ENCODE measurements at places on chromosomes 16 and 17.
A peak's percentile ranks its signal among the peaks of the same experiment; 100 is the strongest.

GRCh38 chr17:381516-381915 is 28.9 kb upstream of the RPH3AL start:
- no peak for DNase-seq

- DNase-seq = no peak
Measured at GRCh38 chr16:75308011-75308410, 56.6 kb upstream of the BCAR1 start.

- DNase-seq = peak; percentile 91
Measured at GRCh38 chr16:535446-536405, 8.2 kb downstream of the CAPN15 start.

GRCh38 chr16:88686062-88686438 is 257 bp downstream of the SNAI3 start:
- no peak for DNase-seq

GRCh38 chr16:54798267-54798666 is 132.4 kb upstream of the IRX5 start:
- no peak for DNase-seq

GRCh38 chr17:77535892-77536291 is 395.1 kb downstream of the SEC14L1 start:
- no peak for DNase-seq

DNA sequence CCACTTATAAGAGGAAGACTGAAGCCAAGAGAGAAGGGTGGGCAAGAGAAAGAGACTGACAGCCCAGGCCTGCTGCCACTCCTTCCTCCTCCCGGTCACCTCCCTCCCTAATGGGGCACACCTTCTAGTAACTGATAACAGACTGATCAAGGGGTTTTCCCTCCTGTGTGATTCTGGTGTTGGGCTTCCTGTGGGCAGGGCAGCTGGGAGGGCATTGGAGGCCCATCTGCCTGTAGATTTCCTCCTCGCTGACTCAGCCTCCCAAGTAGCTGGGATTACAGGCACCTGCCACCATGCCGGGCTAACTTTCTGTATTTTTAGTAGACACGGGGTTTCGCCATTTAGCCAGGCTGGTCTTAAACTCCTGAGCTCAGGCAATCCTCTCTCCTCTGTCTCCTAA is 16.2 kb downstream of the CA4 start:
- no peak for DNase-seq

GRCh38 chr17:19244781-19245180 is 7.6 kb downstream of the EPN2 start:
- DNase-seq = no peak

GRCh38 chr17:44024271-44024663 is 9.5 kb upstream of the TMEM101 start:
- no peak for DNase-seq

- DNase-seq = no peak
Measured at GRCh38 chr17:81513372-81513752, 763 bp upstream of the ACTG1 start.

GRCh38 chr17:58344791-58345157 is 7.2 kb downstream of the SUPT4H1 start:
- no peak for DNase-seq

DNA sequence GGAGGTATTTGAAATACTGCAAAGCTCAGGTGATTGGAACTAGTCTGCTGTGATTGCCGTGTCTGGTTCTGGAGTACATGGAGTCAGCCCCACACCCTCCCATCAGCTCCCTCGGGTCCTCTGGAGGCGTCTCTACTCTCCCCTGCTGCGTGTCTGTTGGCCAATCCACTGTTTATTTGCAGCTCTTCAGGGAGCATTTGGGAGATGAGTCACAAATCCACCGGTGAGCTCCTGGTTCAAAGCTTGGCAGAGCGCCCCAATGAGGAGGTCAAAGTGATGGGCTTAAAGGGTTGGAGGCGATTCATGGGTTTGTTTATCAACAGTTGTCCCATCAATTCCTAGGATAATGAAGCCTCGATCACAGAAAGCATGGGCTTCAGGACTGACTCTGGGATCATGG is 14.6 kb downstream of the CALB2 start:
- DNase-seq = no peak

GRCh38 chr17:77914385-77915254 is 43.9 kb upstream of the TNRC6C start:
- no peak for DNase-seq

DNA sequence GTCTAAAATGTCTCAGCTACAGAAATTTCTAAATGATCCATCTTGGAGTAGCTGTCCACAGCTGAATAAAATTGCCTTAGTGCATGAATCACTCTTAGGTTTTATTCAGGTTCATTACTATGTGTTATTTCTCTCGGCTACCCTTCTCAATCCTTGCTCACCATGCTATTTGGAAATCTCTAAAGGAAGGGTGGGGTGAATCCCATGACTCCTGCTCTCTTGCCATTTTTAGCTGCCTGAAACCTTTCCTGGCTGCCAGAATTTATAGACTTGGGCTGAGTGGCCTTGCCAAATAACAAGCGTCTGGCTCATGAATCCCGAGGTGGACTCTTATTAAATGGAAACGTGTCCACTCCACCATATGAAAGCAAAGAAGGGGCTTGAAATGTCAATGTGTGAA is 936.1 kb upstream of the SOX9 start:
- DNase-seq = no peak

DNA sequence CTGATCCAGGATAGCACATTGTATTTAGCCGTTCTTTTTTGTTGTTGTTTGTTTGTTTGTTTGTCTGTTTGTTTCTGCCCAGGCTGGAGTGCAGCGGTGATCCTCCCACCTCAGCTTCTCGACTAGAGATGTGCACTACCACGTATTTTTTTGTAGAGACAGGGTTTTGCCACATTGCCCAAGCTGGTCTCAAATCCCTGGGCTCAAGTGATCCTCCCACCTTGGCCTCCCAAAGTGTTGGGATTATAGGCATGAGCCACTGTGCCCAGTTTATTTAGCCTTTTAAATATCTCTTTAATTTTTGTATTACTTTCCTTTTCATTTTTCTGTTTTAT is 9.2 kb upstream of the NLRC5 start:
- DNase-seq = no peak

DNA sequence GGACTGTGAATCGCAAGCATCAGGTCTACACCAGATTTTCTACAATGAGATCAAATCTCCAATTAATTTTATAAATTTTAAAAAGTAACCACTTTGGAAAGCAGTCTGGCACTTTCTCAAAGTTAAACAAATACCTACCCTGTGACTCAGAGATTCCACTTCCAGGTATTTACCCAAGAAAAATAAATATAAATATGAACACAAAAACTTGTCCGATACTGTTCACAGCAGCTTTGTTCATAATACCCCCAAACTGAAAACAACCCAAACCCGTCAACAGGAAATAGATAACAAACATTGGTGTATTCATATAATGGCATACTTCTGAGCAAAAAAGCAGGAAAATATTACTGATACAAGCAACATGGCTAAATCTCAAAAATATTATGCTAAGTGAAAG is 12.1 kb downstream of the ZDHHC7 start:
- no peak for DNase-seq

GRCh38 chr17:35212668-35213067 is 18.5 kb upstream of the SLC35G3 start:
- no peak for DNase-seq

GRCh38 chr17:57531078-57531477 is 214.0 kb downstream of the CCDC182 start:
- DNase-seq = no peak

DNA sequence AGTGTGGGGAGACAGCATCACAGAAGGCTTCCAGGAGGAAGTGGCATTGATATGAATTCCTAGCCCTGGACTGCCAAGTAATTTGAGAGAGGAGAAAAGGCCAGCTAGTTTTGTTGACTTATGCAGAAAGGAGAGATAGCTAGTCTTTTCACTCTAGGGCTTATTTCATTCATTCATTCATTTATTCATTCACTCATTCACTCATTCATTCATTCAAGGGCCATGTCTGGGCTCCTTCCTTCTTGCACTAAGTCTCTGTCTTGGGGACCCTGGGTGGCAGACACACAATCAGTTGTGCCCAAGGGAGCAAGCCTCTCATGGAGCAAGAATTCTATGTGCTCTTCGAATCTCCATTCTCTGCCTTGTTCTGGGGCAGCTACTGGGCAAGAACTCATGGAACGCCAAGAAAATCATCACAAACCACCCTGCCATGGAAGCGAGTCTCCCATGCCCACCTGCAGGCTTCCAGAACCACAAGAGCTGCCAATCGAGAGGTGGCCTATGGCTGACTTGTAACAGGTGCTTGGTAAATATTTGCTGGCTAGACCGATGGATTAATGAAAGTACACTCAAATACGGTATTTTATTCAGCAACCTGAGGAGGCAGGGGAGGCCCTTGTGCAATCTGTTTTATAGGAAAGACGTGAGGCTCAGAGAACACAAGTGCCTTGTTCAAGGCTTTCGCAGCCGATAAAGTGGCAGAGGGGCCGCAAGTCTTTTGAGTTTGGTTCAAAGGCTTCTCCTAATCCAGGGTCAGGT is 223.6 kb downstream of the XYLT1 start:
- no peak for DNase-seq

- no peak for DNase-seq
Measured at GRCh38 chr17:42853004-42853403, 2.0 kb downstream of the AOC3 start.

DNA sequence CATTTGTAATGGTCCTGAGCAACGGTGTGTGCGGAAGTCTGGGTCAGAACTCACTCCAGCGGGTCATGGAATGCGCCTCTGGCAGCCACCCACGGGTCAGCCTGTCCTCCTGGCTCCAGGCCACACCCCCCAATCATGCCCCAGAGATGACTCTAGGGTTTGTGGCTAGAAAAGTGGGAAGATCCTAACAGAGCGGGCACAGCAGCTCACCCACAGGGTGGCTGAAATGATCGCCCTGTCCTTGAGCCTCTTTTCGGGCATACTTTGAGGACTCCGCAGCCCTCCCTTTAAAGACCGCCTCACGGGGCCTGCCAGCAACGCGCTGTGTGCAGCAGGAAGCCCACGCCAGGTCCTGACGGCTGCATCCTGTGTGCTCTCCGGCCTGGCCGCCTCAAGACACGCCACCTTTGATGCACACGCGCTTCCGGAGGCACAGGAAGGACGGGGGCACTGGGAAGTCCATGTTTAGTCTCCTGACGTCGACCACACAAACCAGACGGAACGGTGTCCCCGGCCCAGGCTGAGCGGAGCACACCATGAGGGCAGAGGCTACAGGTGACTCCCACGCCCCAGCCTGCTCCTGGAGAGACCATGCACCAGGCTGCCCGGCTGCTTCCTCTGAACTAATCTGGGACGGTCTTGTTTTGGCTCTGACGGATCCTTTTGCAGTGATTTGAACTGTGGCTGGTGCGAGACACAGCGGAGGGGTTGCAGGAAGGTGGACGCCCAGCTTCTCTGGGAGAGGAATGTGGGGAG is 92.9 kb downstream of the TBC1D16 start:
- DNase-seq = no peak

- no peak for DNase-seq
Measured at GRCh38 chr17:80664217-80664790, 119.7 kb downstream of the RPTOR start.

DNA sequence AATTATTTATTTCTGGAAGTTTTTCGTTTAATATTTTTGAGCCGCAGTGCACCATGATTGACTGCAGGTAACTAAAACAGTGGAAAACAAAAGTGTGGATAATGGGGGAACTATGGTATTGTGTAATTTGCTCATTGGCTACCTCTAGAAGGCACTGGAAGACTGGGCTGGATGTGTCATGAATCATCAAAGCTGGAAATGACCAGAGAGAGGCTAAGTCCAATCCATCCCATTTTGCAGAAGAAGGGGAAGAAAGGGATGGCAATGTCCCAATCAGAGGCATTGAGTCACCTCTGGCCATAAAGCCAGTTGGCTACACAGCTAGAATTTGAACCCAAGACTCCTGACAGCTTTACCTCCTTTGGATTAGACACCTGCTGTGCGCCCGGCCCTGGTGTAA is 29.3 kb downstream of the GLP2R start:
- DNase-seq = no peak

DNA sequence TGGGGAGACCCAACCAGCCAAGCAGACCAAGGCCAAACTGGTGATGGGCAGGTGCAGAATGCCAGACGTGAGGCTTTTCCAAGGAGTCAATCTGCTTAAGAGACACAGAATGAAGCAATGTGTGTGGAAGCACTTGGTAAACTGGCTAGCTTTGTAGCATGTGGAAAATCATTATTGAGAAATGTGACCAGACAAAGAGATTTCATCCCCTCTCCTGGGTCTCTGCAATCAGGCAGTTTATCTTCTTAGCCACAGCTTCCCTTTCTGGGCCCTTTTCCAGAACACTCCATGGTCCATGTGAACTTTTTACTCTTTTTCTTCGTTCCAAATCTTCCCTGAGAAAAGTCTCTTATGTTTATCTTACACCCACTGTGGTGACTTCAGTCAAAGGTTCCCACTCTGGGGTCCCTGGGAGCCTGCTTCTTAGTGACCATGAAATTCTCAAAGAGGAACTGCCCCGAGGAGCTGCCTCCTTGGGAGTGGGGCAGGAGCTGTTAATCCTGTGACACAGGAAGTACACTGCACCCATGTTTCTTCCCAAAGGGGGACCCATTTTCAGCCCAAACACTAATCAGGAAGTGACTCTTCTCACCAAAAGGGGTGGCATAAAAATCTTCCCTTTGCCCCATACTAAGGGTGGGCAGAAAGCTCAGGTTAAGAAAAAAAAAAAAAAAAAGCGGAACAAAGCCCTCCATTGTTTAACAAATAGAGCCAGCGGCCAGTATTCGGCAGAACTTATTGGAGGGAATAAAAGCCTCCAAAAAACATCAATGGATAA is 346.2 kb upstream of the ASIC2 start:
- DNase-seq = no peak

All from osteocyte (in vitro differentiated cells).